ENCODE measurements at places on chromosomes 1 and 21.
A peak's percentile ranks its signal among the peaks of the same experiment; 100 is the strongest.

DNA sequence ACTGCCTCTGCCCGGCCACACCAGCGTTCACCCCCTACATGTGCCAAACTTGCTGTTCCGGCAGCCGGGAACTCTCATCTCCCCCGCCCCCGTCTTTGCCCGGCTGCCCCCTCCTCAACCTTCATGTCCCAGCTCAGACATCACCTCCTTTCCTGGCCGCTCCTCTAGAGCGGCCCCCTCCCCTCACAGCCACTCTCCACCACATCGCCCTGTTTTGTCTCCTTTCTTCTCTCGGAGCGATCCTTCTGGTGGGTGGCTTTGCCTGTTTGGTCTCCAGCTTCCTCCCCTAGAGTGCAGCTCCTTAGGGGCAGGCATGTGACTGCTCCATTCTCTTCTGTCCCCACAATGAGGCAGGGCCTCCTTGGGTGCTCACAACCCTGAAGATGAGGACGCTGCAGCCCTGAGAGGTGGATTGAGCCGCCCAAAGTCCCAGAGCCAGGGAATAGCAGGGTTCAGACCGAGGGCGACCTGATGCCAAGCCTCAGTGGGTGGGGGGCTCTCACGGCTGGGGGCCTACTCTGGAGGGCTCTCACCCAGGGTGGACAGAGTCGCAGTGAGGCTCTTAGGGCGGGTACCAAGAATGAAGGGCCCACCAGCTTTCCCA is 44.9 kb upstream of the ECE1 start:
- no peak for DNase-seq

DNA sequence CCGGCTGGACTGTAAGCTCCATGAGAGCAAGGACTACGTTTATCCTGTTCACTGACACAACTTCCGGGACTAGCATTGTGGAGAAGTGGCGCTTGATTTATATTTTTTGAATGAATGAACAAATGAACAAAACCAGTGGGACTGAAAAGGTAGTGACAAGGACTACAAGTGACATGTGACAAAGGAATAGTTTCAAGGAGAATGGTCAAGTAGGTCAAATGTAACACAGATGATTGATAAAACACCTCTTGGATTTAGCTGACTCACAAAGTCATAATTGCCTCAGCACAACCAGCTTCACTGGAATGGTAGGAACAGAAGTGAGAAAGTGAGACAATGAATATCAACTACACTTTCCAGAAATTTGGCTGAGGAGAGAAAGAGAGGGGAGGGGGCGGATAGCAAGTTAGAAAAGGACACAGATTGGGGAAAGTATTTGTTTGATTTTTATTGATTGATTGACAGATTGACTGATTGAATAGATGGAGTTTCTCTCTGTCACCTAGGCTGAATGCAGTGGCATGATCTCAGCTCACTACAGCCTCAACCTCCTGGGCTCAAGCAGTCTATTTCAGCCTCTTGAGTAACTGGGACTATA is 14.2 kb downstream of the MTF1 start:
- DNase-seq = no peak

GRCh38 chr1:206982216-206982615 is 12.0 kb upstream of the FCAMR start:
- DNase-seq = peak; percentile 27

DNA sequence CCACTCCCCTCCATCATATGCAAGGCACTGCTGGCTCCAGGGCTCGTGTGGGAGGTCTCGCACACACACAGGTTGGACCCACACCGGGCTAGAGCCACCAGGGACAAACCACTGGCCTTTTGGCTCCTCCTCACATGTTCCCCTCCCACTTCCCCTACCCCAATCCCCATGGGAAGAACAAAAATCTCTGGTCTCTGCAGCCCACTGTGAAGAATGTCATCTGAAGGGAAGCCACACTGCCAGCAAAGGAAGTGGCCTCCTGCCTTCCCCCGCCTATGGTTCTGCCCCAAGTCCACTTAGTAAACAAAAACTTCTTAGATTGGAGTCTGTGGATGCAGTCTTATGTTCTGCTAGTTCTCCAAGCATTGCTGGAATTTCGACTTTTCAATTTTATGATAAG is 24.2 kb downstream of the OLFML3 start:
- no peak for DNase-seq

GRCh38 chr1:8789314-8790214 is 27.9 kb downstream of the RERE start:
- no peak for DNase-seq
